ENCODE measurements at places on chromosomes 6 and 20.

GRCh38 chr20:17636523-17637412, 45.3 kb downstream of the RRBP1 start:
- DNase-seq, result no peak

GRCh38 chr20:45890077-45890984, 677 bp downstream of the NEURL2 start:
- peak; percentile 66 for DNase-seq

DNA sequence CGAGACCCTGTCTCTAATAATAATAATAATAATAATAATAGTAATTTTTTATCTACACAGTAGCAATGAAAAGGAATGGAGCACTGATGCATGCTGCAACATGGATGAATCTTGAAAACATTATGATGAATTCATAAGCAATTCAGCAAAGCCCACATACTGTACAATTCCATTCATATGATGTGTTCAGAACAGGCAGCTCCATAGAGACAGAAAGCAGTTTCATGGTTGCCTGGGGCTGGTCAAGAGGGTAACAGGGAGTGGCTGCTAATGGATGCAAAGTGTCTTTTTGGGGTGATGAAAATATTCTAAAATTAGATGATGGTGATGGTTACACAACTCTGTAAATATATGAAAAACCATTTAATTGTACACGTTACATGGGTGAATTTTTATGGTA, 43.6 kb downstream of the SLC24A3 start:
- DNase-seq, result no peak

DNA sequence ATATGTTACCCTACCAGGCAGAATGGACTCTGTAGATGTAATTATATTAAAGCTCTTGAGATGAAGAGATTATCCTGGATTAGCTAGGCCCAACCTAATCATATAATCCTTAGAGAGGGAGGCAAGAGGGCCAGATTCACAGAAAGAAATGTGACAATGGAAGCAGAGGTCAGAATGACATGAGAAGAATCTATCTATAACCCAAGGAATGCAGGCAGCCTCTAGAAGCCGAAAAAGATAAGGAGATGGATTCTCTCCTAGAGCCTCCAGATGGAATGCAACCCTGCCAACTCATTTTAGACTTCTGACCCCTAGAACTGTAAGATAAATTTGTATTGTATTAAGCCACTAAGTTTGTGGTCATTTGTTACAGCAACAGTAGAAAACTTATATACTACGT, 12.3 kb downstream of the PXT1 start:
- no peak for DNase-seq

DNA sequence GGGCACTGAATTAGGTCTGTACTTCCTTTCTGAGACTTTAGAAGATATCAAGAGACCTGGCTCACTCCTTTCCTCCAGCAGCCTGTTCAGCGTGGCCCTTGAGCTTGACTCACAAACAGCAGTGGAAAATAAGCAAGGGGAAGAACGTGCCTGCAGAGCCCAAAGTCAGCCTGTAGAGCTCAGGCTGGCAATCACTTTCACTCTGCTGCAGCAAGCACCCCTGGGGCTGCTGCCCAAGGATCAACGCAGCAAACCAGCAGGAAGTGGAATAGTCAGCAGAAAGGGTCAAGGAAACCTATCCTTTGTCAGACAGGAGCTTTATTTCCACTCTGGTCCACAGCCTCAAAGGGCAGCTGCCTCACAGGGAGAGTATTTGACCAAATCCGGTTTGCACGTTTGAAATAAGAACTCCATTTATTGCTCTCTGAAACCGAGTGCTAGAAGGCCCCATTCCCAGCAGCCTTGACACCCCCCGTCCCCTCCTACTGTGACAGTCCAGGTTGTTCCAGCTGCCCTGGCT, 77.4 kb downstream of the PRDM1 start:
- peak; percentile 77 for DNase-seq

GRCh38 chr6:107689951-107690642, 134.0 kb downstream of the SCML4 start:
- no peak for DNase-seq
